NCI-H1105 treated with DMSO at 0.1 percent for 48 hours (cell line): ENCODE measurements at places on chromosomes 16 and 17.

DNA sequence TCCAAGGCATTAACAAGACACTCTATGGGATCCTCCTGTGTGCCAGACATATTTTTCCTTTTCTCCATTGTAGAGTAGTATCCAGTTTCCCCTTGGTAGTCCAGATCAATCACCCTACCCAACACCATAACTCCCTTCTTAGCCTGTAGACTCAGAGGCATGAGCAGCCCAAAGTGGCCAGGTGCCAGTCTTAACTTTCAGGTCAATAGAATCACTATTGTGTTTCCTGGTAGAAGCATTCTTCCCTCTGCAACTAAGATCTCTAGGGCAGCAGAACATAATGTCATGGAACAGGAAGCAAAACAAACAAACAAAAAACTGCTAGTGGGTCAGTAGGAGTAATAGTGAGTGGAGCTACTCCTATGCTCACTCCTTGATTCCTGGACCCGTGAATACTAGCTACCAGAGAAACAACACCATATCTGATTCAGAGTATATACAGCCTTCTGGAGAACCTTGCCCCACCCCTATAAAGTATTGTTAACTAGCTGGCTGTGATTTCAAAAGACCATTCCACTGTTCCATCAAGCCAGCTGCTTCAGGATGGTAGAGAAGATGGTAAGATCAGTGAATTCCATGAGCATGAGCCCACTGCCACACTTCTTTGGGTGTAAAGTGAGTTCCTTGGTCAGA, 11.2 kb upstream of the CLEC19A start:
- no peak for DNase-seq

DNA sequence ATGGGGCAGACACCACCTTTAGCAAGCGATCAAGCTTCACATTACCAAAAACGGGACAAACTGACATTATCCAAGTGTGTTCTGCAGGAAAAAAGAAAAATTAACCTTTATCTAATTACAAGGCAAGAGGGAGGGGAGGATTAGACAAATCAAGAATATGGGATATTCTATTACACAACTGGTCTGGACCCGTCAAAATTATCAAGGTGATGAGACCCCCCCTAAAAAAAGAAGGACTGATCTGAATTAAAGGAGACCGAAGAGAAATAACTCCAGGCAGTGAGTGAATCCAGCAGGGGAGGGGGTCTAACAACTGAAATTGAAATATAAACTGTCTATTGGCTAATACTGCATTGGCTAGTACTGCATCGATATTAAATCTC, 424 bp upstream of the NUBP1 start:
- no peak for DNase-seq

DNA sequence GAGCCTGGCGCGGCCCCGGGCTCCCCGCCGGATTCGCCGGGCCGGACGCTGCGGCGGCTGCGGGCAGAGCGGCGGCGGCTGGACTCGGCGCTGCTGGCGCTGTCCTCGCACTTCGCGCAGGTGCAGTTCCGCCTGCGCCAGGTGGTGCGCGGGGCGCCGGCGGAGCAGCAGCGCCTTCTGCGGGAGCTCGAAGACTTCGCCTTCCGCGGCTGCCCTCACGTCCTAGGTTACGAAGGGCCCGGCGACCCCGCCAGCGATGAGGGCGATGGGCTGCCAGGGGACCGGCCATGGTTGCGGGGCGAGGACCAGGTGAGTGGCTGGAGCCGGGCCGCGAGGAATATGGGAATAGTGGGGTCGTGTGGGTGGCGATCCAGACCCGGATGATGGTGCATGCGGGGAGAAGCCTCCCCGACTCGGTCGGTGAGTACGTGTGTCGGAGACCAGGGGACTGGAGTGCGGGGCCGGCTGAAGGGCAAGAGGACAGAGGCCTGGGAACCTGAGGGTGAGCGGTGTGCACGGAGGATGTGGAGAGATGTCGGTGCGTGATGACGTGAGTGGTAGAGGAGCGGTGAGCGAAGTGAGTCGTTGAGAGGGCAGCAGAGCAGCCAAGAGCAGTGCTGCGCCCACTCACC, 517 bp downstream of the RUNDC1 start:
- peak; percentile 45 for DNase-seq

GRCh38 chr17:77054936-77055335, 85.8 kb upstream of the SEC14L1 start:
- DNase-seq = no peak

DNA sequence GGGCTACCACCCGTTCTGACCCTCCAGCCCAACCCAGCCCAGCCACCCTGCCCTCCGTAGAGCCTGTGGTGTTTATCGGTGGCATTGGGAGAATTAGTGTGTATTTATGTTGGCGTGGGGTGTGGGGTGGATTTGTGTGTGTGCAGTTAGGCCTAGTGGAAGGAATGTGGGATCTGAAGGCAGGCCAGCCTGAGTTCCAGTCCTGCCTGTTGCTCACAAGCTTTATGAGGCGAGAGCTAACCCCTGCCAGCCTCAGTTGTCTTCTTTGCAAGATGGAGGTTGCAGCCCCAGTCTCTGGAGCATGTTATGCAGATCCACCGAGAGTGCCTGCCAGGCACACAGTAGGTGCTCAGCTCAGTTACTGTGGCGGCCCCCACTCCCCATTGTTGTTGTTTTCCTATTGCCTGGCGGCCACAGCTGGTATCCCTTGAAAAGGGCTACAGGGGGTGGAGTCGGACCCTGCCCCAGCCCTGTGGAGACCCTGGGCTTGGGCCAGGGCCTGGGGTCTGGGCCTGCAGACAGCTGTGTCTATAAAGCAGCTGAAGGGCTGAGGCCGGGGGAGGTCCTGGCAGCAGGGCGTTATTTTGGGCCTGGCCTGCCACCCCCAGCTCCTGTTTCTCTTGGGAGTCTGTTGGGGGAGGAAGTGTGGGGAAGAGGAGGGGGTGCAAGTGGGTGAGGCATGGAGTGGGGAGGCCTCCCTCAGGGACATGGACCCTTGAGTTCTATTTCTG, 5.1 kb downstream of the ERBB2 start:
- DNase-seq = no peak

DNA sequence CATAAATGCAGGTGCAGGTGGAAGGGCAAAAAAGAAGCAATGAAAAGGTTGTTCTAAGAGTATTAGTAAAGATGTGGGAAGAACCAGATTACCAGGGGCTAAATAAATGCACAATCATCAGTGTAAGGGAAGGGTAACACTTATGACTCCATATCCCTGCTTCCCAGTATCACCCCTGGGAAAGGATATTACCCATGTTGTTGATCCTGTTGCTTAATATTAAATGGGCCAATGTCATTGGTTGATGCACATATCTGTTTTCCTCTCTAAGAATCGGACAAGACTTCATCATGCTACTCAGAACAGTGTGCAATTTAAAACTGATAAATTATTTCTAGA, 34.7 kb upstream of the ABCA6 start:
- no peak for DNase-seq

- DNase-seq = no peak
These were observed 2.0 kb downstream of the CDIP1 start for GRCh38 chr16:4536391-4537106.

DNA sequence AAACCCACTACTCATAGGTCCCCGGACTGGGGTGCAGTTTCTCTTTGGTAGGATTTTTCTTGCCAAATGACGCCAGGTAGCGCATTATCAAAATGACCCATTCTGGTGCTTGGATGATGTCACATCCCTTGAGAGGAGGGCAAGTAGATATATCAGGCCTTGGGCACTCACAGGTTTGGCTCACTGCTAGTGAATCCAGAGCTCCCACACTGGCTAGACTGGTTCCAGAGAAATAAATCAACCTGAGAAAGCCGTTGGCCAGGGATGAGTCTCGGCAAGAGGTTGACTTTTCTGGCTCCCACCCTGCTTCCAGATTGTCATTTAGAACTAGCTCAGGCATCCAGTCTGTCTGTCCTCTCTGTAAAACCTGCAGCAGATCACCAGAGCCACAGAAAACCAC, 188.4 kb upstream of the MAF start:
- DNase-seq = no peak

GRCh38 chr16:87791295-87792204, 25.8 kb upstream of the KLHDC4 start:
- DNase-seq = no peak

DNA sequence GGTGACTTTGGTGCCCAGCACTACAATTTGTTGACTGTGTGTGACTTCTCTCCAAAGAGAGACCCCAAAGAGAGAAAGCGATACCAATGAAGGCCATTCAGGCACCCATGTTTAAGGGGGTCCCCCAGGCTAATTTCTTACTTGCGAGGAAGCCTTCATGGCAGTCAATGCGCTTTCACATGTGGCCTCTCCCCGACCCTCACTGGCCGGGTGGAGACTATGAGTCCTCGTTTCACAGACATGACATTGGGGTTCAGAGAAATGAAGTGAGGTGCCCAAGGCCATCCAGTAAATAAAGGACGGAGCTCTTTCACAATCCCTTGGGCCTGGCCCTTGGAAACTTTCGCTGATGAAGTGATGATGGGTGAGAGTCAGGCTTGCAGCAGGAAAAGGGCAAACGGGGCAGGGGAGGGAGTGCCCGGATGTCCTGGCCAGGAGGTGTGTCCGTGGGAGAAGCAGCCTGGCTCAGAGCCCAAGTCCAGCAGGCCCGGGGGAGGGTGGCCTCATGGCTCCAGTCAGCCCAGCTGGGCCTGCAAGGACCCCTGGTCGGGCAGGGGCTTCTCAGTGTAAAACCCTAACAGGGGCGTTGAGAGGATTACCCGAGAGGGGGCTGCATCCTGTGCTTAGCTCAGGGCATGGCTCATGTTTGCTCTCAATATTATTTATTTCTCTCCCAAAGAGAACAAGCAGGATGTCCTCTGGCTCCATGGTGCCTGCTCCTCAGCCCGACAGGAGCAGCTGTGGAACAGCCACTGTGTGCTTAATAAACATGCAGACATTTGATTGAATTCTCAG, 14.7 kb downstream of the TBX2 start:
- no peak for DNase-seq

GRCh38 chr16:82846806-82847205, 220.0 kb downstream of the CDH13 start:
- no peak for DNase-seq

DNA sequence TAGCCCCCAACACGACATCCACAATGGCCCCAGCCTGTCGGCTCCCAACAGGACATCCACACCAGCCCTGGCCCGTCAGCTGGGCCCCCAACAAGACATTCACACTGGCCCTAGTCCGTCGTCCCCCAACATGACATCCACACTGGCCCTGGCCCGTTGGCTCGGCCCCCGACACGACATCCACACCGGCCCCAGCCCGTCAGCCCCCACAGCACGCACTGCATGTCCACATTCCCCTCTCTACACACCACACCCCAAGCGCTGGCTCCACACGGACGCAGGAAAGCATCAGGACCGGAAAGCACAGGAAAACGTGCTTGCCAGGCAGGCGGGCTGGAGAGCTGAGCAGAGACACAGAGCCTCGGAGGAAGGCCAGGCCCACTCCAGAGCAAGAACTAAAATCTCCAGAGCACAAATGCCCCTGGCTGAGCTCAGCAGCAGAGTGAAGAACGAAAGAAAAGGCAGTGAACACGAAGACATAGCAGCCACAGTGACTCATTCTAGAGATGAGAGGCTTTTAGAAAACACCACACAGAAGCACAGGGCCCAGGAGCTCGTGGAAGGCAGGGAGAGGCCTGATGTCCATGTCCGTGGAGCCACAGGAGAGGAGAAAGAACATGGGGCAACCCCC, 50.6 kb downstream of the LMF1 start:
- no peak for DNase-seq

DNA sequence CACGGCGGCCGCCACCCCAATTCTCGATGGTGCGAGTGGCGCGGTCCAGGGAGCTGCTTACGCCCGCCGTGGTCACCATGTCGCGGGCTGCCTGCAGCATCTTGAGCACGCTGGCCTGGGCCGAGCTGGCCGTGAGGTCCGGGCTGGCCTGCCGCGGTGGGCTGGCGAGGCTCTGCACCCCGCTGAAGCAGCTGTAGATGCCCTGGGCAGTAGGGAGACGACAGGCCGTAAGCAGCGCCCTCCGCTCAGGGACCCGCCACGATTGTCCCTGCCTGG, 16.4 kb downstream of the GRIN2C start:
- no peak for DNase-seq

DNA sequence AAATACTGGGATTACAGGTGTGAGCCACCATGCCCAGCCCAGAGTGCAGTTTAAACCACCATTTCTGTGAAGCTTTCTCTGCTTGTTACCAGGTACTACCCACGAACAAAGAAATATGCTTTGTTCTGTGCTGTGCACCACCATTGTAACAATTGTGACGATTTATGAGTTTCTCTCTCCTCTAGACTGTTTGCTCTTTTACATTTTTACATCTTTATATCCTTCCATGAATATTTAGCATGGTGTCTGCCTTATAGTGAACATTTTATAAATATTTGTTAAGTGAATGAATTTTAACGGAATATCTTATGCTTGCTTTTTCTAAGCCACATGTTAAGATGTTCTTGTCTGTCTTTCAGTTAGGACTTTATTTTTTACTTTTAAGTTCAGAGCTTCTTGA, 60.3 kb downstream of the OMG start:
- no peak for DNase-seq

GRCh38 chr17:38632334-38632733, 26.6 kb upstream of the SRCIN1 start:
- no peak for DNase-seq

- no peak for DNase-seq
These were observed 87.7 kb downstream of the MRM3 start for GRCh38 chr17:869567-870525.

- no peak for DNase-seq
These were observed 2.8 kb downstream of the CFAP119 start for GRCh38 chr16:30758988-30759491.

DNA sequence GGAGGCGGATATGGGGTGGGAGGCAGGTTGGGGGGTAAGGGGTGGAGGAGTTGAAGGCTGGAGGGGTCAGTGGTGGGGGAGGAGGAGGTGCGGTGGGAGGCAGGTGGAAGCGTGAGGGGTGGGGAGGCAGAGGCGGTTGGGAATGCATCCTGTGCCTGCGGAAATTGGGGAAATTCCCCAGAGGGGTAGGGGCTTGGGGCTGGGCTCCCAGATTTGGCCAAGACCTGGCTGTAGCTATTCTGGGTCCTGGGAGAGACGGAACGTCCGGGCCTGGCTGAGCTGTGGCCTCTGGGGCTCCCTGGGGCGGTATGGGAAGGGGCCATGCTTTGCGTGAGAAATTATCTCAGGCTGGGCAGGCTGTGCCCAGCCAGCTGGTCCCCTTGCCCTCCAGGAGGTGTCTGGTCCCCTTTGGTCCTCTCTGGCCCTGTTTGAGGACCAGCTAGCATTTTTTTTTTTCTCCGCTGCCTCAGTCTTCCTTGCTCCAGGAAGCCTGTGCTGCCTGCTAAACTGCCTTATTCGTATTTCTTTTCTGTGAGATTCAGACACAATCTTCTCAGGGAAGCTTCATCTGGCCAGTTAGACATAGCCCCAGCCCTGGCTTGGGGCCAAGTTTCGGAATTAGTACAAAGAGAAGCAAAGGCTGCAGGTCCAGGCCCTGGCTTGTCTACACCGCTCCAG, 7.3 kb upstream of the TRPV2 start:
- peak; percentile 66 for DNase-seq
